Stimulated activated CD4-positive, alpha-beta T cell treated with anti-CD3 and anti-CD28 coated beads, Interleukin-2, amount 100 ng/mL, for 24 hours (primary cell): ENCODE measurements at places on chromosomes 2 and 18.

DNA sequence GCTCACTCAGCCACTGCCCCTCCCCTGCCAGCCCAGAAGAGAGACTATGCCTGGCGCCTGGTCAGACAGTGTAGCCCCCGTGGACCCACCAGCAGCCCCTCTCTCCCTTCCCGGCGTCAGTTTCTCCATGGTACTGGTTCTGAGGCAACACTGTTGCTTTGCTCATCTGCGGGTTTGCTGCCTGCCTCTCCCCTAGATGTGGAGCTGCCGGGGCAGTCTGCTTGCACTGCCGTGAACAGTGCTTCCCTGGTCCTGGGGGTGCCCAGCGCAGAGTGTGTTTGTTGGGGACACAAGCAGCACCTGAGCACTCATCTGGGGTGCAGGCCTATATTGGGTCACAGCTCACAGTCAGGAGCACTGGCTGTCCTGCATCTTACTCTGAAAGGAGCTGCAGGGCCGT, 309.9 kb downstream of the NDUFA10 start:
- no peak for DNase-seq

- no peak for DNase-seq
Observed at GRCh38 chr2:71326968-71327367, 4.6 kb upstream of the ZNF638 start.

DNA sequence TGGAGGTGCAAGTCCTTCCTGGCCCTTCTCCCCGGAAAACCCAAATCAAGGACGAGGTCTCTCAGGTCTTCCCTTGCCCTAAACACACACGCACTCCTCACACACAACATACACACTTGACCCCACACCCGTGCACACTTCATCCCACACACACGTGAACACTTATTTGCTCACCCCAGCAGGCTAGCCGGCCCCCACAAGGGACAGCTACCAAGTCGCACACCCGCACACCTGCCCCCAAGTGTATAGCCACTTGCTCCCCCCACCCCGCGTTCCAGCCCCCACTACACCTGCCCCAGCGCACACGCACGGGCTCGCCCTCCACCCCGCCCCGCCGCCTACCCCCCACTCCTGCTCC, 359 bp downstream of the TGFBRAP1 start:
- DNase-seq = peak; percentile 37

DNA sequence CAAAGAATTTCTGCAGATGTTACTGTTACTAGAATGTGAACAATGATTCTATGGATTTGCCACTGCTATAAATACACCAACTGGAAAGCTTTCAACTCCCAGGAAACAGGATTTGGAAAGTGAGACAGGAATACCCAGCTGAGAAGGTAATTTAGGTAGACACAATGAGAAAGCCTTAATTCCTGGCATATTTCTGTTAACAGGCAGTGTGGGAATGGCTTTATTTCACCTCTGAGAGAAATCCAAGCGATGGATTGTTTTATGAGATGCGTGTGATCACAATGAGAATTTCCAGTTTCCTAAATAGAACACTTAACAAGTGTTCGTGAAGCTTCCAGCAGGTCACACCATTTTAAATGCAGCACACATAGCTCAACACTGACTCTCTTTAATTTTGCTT, 133.0 kb downstream of the SLC8A1 start:
- no peak for DNase-seq

GRCh38 chr2:118049140-118049815, 35.4 kb upstream of the CCDC93 start:
- DNase-seq = no peak

DNA sequence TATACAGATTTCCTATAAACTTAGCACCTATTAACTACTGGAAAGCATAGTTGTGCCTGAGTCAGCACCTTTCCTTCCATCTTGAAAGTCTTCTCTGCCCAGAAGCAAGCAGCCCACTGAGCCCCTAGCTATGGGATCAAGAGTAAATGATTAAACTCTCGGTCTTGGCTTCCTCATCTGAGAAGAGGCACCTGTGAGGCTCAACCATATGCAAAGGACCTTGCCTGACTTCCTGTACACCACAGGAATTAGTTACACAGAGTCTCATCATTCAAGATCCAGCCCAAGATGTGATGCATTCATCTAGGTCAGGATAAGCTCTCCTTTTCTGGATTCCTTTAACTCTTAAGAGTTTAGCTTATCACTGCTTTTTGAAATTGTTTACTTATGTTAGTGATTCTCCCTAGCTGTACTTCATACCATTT, 96.0 kb downstream of the CDH2 start:
- no peak for DNase-seq

- DNase-seq = peak; percentile 21
Observed at GRCh38 chr2:64260817-64261216, 116.6 kb upstream of the PELI1 start.

DNA sequence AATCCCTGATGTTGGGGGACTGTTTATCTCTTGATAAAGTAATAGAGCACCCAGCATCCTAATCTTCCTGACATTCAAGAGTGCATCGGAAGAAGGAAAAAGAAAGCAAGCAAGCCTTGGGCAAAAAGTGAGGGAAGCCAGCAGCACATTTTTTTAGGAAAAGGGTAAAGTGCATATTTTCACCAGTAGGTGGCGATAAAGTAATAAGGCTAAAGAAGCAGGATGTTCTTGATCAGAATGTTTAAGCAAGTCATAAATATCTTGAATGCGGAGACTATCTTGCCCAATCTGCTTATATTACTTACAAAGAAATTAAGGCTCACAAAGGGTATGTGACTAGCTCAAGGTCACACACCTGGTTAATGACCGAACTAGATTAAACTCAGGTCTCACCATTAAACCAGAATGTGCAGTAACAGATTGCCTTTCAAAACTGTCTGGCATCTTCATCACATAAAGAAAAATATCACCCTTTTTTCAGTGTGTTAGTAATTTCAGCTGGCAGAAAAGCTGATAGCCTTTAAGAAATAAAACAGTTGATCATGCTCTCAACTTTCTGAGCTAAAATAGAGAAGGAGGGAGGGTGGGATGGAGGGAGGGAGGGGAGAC, 83.8 kb downstream of the VIT start:
- no peak for DNase-seq

DNA sequence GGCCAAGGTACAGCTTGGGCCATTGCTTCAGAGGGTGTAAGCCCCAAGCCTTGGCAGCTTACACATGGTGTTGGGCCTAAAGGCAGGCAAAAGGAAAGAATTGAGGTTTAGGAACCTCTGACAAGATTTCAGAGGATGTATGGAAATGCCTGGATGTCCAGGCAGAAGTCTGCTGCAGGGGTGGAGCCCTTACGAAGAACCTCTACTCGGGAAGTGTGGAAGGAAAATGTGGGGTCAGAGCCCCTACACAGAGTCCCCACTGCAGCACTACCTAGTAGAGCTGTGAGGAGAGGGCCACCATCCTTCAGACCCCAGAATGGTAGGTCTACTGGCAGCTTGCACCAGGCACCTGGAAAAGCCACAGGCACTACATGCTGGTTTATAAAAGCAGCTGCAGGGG, 124.2 kb downstream of the RPIA start:
- no peak for DNase-seq

GRCh38 chr2:197596766-197597165, 78.6 kb downstream of the RFTN2 start:
- no peak for DNase-seq

GRCh38 chr18:26703170-26703930, 155.0 kb upstream of the KCTD1 start:
- no peak for DNase-seq

DNA sequence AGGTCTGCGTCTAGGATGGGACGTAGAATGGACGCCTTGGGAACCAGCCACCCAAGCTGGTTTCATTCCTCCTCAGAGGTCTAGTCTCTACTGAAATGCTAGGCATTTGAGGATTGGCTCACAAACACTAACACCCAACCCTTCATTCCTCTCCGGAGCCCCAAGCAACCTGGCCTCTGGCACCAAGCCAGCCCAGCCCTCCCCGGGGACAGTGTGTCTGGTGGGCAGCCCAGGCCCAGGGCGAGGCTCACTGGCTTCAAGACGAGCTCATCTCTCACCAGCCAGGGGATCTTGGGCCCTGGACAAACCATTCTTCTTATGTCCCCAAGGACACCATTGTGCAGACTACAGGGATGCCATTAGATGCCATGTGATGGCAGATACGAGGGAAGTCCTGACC, 182.5 kb downstream of the CTIF start:
- DNase-seq = no peak

DNA sequence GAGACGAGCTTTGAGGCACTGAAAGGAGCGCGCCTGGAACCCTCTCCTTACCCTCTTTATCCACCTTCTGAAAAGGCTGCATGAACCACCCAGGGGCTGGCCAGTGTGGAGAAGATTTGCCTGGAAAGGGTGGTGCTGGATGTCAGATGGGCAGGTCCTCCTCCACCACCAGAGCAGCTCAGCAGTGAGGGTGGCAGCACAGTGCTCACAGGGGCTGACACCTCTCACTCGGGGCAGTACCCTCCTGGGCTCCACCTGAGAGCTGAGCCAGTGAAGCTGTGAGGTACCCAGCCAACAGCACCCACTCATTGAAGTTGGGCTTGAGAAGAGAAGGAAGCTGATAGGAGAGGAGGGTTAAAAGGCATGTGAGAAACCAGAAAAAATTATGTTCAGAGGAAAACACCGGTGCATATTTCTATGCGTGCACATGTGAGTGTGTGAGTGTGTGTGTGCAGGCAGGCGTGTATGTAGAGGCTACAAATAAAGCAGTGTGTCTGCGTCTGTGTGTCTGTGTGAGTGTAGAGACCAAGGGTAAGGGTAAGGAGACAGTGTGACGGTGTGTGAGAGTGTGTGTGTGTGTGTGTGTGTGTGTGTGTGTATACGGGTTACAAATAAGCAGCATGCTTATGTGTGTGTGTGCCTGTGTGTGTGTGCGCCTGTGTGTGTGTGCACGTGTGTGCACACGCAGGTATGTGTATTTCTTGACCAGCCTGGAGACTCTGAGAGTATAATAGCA, 40.7 kb downstream of the TEX44 start:
- DNase-seq = no peak

GRCh38 chr18:30403278-30403677, 639.3 kb downstream of the DSC3 start:
- no peak for DNase-seq

DNA sequence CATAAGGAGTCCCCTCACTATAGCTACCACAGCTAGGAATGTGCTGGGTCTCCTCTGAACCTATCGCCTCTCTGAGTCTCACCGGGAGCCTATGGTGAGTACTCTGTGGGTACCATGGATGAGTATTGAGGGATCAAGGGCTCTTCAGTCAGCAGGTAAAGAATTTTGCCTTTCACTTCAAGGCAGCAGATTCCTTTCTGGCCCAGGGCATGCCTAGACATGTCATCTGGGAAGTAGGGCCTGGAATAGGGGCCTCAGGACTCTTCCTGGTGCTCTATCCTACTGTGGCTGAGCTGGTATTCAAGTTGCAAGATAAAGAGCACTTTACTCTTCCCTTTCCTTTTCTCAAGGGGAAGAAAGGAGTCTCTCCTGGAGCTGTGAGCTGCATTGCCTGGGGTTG, 85.6 kb upstream of the LHCGR start:
- DNase-seq = no peak

- DNase-seq = no peak
Observed at GRCh38 chr2:166841152-166841551, 47.1 kb upstream of the XIRP2 start.

- no peak for DNase-seq
Observed at GRCh38 chr18:21507913-21508701, 92.4 kb downstream of the ESCO1 start.

GRCh38 chr18:5414546-5414945, 119.0 kb upstream of the ZBTB14 start:
- no peak for DNase-seq

GRCh38 chr2:4635289-4635688, 931.9 kb downstream of the DCDC2C start:
- no peak for DNase-seq

GRCh38 chr18:75322206-75322605, 105.3 kb downstream of the SMIM21 start:
- no peak for DNase-seq

DNA sequence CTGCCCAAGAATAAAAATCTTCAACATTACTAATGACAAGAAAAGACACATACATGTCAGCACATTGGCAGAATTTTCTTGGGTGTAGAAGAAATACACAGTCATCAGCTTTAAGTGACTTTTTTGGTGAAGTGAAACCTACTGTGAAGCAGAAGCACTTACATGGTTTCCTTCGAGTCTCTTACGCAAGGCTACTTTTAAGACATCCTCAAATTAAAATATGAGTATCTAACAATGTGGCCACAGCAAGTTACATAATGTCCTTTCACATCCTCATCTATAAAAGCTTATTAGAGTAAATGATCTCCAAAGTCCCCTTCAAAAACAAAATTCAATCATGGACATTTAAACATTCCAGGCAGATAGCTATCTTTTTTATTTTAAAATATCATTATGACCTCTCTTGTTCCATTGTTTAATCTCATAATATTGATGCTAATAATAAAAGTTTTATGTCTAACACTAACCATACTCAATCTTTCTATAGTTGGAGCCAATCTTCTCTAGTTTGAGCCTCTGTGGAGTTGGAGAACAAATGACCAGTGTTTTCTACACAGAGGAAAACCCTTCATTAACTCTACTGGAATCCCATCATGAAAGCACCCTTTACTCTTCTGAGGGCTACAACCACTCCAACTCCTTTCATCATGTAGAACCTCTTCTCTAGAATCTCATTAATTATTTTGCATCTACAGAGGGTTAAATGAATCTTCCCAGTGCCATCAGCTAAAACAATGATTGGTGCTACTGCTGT, 182.2 kb upstream of the ZFP36L2 start:
- no peak for DNase-seq

- DNase-seq = no peak
Observed at GRCh38 chr2:150211164-150211631, 276.3 kb downstream of the RND3 start.

DNA sequence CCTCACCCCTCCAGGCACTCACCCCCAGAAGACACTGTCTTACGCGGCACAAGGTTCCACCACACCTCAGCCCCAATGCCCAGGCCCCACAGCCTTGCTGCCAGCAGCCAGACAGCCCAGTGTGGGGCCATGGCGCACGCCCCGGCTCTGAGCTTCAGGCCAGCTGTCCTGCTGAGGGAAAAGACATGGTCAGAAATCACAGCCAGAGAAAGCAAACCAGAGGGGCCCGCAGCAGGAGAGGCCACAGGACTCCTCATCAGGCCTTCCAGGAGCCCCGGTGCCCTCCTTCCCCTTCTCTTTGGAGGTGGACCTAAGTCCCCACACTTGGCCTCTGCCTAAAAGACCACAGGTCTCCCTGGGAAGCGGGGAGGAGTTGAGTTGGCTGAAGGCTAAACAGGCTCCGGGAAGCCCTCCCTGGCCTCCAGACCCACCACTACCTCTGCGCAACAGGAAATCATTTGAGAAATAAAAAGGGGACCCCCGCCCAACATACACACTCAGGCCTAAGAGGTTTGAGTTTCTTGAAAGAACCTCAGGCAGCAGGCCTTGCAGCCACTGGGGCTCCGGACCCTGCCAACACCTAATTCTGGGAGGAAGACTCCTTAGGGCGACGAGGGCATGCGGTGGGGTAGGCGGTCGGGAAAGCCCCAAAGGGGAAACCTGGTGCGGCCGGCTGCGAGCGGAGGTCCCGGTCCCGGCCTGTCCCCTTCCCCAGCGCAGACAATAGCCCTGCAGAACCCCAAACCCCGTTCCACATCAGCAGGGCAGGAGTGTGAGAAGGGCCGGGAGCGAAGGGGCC, 1.9 kb downstream of the SEMA4C start:
- no peak for DNase-seq

GRCh38 chr18:56967035-56967434, 179.9 kb upstream of the BOD1L2 start:
- no peak for DNase-seq

- no peak for DNase-seq
Observed at GRCh38 chr2:1863386-1863785, 119.1 kb upstream of the PXDN start.
